ENCODE measurements at places on chromosomes 11 and 22.
A peak's percentile ranks its signal among the peaks of the same experiment; 100 is the strongest.

- DNase-seq, result no peak
Observed at GRCh38 chr11:40168414-40168813, 1291.0 kb downstream of the LRRC4C start.

GRCh38 chr11:118901494-118902335, 18.0 kb downstream of the CXCR5 start:
- no peak for DNase-seq

DNA sequence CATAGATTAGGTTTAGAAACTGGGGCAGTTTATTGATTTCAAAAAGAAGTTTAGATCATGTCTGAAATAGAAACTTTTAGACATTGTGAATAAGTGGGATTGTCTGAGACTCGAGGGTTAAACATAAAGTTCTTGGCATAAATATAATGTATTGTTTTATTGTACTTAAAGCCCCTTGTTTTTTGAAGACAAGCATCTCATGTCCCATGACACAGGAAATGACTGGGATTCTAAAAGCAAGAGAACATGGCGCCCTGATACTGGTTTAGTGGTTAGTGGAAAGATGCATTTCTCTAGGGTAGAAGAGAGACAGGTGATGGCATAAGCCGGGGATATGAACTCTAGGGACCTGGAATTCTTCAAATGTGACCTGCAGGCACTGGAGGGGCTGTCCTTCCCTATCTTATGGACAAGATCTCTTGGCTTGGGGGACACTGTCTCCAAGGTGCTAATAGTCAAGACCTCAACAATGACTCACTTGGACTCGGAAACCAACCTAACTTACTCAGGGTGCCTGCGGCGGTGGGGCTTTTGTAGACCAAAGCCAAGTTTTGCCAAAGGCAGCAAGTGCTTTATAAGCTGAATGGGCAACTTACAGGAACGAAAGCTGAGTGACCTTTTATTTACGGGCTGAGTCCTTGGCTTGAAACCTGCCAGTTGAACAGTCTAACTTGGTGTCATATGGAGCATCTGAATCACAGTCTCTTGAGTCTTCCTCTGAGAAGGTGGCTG, 48.2 kb downstream of the UBASH3B start:
- no peak for DNase-seq

- peak; percentile 41 for DNase-seq
Observed at GRCh38 chr11:68206211-68206610, 6.9 kb downstream of the KMT5B start.

DNA sequence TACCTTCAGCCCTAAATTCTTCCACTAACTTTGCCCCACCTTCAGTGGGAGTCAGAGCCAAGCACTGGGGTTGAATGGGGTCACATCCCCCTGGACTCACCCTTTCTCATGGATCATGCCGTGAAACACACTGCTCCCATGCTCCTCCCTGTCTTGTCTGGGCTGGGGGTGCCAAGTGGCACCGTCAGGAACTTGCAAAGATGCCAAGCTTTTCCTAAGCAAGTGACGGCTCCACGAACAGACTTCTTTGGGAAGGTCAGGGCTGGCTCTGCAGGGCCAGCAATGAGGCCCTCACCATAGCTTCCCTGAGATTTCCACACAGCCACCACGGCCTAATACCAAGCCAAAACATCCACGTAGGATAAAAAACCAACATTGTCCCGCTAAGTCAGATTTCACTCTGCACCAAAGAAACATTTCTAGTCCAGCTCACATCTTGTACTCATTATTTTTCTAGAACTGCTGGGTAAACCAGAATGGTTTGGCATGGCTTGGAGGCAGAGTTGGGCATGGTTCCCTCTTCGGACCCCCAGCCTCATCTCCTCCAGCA, 76.5 kb downstream of the NAT10 start:
- DNase-seq, result no peak

GRCh38 chr22:39089928-39090327, 7.1 kb upstream of the APOBEC3H start:
- no peak for DNase-seq

DNA sequence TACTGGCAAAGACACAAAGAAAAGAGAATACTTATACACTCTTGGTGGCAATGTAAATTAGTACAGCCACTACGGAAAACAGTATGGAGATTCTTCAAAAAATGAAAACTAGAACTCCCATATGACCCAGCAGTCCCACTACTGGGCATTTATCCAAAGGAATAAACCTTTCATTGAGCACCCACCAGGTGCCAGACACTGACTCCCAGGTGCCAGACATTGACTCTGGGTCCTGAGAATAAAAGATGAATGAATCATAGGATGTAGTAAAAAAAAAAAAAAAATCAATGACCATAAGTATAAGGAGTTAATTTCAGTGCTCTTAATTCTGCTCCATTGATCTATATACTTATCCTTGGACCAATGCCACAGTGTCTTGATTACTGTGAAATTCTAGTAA, 28.2 kb downstream of the HEPHL1 start:
- no peak for DNase-seq

GRCh38 chr11:2085251-2086066, 53.7 kb downstream of the IGF2 start:
- DNase-seq, result no peak

- no peak for DNase-seq
Observed at GRCh38 chr11:32148895-32149294, 58.0 kb downstream of the RCN1 start.

DNA sequence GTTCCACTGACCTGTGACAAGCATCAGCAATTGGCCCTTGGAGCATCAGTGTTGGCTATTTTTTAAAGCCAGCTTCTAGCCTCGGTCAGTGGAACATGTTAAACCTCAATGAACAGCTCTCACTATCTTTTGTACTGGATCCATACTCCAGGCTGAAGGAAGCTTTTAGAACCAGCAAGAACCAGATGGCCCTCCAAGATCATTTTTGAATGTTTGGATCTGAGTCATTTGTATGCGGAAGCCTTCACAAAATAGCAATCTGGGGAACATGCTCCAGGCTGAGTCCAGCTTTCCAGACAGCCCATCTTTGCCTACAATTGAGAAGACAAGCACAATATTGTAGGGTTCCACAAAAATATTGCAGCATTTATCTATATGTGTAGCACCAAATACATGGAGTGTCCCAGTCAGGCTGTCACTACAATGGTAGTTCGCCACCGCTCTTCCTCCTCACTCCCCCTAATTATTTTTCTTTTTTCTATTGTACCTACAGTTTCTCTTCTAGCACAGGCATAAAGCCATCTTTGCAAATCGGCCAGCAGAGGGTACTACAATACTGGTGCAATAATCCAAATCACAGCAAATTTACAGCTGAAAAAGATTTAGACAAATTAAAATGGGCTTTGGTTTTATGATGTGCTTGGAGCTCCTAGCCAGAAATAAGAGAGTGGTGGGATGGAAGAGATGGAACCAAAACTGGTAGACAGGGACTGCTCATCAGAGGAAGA, 177.4 kb upstream of the BLID start:
- DNase-seq, result no peak

DNA sequence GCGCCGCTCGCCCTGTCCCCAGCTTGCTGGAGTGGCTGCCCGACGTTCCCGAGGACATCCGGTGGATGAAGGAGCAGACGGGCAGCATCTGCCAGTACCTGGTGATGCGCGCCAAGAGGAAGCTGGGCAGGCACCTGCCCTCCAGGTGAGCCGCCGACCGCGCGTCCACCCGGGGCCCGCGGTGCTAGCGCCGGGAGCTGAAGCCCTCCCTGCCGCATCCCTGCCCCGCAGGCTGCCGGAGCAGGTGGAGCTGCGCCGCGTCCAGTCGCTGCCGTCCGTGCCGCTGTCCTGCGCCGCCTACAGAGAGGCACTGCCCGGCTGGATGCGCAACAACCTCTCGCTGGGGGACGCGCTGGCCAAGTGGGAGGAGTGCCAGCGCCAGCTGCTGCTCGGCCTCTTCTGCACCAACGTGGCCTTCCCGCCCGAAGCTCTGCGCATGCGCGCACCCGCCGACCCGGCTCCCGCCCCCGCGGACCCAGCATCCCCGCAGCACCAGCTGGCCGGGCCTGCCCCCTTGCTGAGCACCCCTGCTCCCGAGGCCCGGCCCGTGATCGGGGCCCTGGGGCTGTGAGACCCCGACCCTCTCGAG, 3.3 kb upstream of the CRACR2B start:
- DNase-seq, result no peak

DNA sequence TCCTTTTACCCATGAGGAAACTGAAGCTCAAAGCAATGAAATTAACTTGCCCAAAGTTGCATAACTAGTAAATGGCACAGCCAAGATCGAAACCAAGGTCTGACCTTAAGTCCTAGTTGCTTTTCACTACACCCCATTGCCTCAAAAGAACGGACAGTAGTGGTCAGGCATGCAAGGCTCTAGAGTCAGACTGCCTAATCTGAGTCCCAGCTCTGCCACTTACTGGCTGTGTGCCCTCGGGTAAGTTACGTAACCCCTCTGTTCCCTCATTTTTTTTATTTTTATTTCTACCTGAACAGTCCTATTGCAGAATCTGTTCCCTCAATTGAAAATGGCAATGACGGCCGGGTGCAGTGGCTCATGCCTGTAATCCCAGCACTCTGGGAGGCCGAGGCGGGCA, 9.6 kb downstream of the CYB561A3 start:
- no peak for DNase-seq

GRCh38 chr11:42329929-42330565, 870.6 kb upstream of the LRRC4C start:
- DNase-seq, result no peak

DNA sequence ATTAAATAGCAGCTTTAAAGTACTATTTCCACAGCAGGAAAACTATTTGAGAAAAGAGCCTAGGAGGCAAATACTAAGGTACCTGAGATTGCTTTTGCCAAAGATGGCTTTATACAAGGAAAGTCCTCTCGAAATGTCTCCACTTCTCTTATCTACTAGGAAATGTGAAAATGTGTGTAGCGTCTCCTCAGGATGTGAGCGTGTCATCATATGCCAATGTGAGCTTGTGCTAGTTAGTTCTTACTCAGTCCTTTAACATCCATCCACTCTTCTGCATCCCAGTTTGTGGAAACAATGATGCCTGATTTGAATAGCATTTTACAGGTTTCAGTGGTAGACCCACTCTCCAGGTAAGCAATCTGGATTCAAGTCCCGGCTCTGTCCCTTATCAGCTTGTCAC, 421.0 kb downstream of the DYNC2H1 start:
- DNase-seq, result no peak

GRCh38 chr11:43874738-43875137, 5.9 kb upstream of the ALKBH3 start:
- no peak for DNase-seq

DNA sequence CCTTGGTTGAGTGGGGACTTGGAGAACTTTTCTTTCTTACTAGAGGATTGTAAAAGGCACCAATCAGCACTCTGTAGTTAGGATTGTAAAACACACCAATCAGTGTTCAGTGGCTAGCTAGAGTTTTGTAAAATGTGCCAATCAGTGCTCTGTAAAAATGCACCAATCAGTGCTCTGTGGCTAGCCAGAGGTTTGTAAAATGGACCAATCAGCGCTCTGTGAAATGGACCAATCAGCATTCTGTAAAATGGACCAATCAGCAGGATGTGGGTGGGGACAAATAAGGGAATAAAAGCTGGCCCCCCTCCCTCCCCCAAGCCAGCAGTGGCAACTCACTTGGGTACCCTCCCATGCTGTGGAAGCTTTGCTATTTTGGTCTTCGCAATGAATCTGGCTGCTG, 5.5 kb upstream of the DRG1 start:
- DNase-seq, result no peak

DNA sequence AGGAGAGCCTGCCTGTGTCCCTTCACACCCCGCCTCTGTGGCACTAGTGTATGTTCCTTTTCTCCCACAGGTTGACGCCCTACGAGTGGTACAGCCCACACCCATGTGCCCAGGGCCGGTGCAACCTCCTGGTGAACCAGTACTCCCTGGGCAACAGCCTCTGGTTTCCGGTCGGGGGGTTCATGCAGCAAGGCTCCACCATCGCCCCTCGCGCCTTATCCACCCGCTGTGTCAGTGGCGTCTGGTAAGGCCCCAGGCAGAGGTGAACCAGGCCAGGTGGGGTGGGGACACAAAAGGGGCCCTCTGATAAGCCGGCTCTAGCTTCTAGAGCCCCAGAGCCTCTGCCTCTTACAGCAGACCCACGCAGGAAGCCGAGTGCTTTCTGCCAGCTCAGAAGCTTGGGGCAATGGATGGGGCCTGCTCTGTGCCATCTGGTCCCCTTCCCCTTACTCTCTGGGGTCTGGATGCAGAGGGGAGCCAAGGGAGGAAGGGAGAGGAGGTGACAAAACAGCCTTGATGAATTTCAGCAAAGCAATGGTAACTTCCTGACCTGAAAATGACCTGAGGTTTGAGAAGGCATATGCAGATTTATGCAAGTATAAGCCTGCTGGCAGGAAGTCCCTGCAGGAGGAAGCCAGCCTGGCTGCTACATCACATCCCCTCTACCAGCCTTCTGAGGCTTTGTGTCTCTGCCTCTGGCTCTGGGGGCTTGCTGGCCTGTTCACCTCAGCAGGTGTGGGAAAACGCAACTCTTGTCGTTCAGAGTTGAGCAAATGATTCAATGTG, 67.0 kb upstream of the TBCEL start:
- DNase-seq, result no peak

DNA sequence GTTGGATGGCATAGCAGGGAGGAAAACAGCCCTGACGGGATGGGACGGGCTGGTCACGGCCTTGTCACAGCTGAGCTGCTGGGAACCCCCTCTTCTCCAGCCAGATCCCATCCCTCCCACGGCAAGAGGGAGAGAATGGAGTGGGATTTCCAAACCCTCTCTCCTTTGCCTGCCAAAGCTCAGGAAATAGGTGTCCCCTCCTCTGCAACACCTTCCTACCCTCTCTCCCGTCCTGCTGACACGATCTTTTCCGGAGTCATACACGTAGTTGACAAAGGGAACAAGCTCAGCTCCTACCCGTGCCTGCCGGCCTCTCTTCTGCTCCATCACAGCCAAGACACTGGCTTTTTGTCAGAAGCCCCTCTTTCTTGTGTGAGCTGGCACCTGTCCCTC, 48.1 kb downstream of the PISD start:
- no peak for DNase-seq

GRCh38 chr22:27317096-27317495, 484.5 kb downstream of the MN1 start:
- no peak for DNase-seq

GRCh38 chr22:35883031-35883620, 145.5 kb downstream of the RBFOX2 start:
- DNase-seq, result no peak

DNA sequence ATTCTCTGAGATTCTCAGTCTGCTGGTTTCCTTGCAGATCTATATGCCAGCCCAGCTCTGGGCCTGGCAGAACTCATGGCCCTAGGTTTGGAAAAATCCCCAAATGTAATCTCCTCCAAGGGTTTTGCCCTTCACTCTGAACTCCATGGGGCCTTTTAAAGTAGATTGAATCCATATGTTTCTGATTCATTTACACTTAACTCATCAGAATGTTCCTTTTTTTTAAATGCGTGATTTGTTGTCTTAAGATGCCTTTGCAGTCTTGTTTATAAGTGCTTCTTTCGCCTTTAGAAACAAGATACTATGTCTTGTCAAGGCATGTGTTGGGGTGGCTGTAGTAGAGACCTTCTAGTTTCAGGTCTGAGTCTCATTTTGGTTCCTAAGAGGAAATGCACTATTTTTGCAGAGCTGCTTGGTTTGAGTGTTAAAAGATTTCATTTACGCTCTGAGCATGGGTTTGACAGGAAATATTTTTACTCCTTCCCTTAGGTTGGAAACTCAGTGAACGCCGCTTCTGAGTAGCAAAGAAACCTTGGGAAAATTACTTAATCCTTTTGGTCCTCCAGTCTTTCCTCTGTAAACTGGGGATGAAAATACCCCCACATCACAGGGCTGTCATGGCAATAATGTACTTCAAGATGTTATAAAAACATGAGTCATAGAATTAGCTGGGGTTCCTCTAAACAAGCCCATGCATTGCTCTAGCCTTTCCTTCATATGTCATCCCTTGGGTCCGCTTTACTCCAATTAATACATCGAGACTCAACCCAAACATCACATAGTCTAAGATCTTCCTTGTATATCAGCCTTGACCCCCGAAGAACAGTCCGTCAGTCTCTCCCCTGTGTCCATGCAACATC, 83.5 kb downstream of the SNX19 start:
- no peak for DNase-seq

Data from CD14-positive monocyte (primary cell).